ENCODE measurements at places on chromosomes 2 and 18. TPM values are rescaled to one million over a fixed set of nuclear protein-coding genes. Genes with fewer than 3 reads are reported as not detected.

Gene IL36RN
- total RNA-seq = 6.0 TPM

Gene DGUOK
- 33.7 TPM for total RNA-seq

Gene DSG2
- total RNA-seq = 48.2 TPM

Gene HNMT
- 72.7 TPM for total RNA-seq

Gene NCOA1
- total RNA-seq = 34.9 TPM

Gene GAL3ST2
- 2.2 TPM for total RNA-seq

Gene C2orf78
- total RNA-seq = 1.7 TPM

Gene DPY30
- 39.2 TPM for total RNA-seq

Gene ZFP36L2
- 10.6 TPM for total RNA-seq

Gene PTPRM
- total RNA-seq = 49.1 TPM

Gene FMNL2
- total RNA-seq = 23.4 TPM

Gene REG3A
- 3.6 TPM for total RNA-seq
